ENCODE measurements at places on chromosomes 11 and 22. TPM values are rescaled to one million over a fixed set of nuclear protein-coding genes. Genes with fewer than 3 reads are reported as not detected.

PLA2G3 gene
- total RNA-seq: 26.8 TPM

GRCh38 chr11:74735365-74735928 lies 4.2 kb upstream of the CHRDL2 start:
- DNase-seq: no peak

OR2AT4 gene
- total RNA-seq: not detected

GRCh38 chr11:33536178-33536577 lies 164.4 kb downstream of the C11orf91 start:
- DNase-seq: no peak

DNA sequence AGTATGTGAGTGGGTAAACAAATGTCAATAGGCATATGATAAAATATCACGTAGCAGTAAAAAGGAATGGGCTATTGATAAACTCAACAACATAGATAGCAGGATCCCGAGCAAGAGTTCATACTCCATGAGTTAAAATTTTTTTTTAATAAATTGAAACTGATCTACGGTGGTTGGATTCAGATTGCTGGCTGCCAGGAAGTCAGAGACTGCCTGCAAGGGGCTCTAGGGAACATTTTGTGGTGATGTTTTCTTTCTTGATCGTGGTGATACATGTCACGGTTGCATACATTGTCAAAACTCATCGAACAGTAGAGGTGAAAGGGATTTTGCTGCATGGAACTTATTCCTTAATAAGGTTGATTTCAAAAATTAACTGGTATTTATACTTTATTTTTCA lies 62.6 kb upstream of the WNT7B start:
- DNase-seq: no peak

MPPED2 gene
- 6.2 TPM for total RNA-seq

DNA sequence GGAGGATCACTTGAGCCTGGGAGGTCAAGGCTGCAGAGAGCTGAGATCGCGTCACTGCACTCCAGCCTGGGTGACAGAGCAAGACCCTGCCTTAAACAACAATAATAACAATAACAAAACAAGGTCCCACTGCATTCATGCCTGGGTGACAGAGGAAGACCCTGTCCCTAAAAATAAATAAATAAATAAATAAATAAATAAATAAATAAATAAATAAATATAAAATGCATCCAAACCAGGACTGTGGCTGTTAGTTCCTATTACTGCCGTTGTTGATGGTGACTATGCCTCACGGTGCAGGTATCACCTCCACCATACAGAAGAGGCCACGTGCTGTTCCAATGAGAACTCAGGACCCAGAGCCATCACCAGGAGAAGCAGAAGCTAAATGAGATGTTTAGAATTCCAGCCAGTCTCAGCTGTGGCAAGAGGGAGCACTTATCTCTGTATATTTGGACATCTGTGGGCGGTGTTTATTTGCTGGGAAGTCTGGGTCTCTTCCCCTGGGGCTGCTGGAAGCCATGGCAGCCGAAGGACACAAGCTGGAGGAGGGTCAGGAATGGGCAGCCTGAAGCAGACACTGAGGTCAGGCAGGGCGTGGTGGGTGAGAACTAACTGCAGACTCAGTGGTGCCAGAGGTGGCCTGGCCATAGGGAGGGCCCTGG lies 21.6 kb downstream of the C11orf86 start:
- DNase-seq: no peak

CRYBB2 gene
- total RNA-seq: not detected

DNA sequence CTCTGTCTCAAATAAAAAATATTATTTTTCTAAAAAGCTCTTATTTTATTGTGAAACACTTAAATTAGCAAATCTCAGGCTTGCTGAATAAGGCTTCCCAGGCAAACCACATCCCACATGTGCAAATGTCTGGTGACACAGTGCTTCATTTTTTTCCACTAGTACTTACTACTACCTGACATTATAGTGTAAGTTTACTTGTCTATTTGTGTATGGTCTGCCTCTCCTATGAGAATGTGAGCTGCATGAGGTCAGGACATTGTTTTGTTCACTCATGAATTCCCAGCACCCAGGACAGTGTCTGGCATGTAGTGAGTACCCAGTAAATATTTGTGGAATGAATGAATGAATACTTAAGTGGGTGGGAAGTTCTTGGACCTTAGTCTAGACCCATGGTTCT lies 103.1 kb downstream of the PTPRJ start:
- no peak for DNase-seq

GRCh38 chr22:27651486-27651885 lies 150.1 kb downstream of the MN1 start:
- DNase-seq: no peak

DNA sequence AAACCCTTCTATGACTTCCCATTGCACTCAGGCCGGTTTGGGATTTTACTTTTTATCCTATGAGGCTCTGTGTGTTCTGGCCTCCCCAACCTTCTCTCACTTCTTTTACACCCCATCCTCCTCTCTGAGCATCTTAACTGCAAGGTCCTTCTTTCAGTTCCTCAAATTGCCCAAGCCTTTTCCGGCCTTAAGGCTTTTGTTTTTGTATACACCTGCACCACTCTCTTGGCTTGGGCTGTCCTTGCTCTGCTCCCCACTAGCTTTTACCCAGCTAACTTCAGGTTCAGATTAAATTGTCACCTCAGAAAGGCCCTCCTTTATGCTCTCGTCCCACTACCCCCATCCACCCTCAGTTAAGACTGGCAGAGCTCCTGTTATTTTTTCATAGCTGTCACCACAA lies 55.5 kb downstream of the FAM83F start:
- no peak for DNase-seq

APLP2 gene
- 315 TPM for total RNA-seq

RTN4R gene
- 21.8 TPM for total RNA-seq

- DNase-seq: peak; percentile 19
These were observed 97.4 kb upstream of the IGLL5 start for GRCh38 chr22:22789922-22790845.

SYCE3 gene
- total RNA-seq: not detected

- no peak for DNase-seq
These were observed 71.3 kb downstream of the ATXN10 start for GRCh38 chr22:45742866-45743450.

CRYBB3 gene
- total RNA-seq: 0.58 TPM

DLG2 gene
- total RNA-seq: 17.0 TPM

IFTAP gene
- 22.3 TPM for total RNA-seq

ALDH3B2 gene
- not detected for total RNA-seq

SCARF2 gene
- total RNA-seq: 9.8 TPM

- no peak for DNase-seq
These were observed 1458.6 kb upstream of the TENM4 start for GRCh38 chr11:80899381-80899780.

GRCh38 chr11:79253280-79253679 lies 187.6 kb downstream of the TENM4 start:
- DNase-seq: no peak

GRCh38 chr11:46242041-46242951 lies 35.2 kb upstream of the CREB3L1 start:
- no peak for DNase-seq

BET1L gene
- total RNA-seq: 40.2 TPM

GDPD4 gene
- not detected for total RNA-seq

- peak; percentile 66 for DNase-seq
These were observed 540 bp downstream of the ADM start for GRCh38 chr11:10305262-10305963.

DNA sequence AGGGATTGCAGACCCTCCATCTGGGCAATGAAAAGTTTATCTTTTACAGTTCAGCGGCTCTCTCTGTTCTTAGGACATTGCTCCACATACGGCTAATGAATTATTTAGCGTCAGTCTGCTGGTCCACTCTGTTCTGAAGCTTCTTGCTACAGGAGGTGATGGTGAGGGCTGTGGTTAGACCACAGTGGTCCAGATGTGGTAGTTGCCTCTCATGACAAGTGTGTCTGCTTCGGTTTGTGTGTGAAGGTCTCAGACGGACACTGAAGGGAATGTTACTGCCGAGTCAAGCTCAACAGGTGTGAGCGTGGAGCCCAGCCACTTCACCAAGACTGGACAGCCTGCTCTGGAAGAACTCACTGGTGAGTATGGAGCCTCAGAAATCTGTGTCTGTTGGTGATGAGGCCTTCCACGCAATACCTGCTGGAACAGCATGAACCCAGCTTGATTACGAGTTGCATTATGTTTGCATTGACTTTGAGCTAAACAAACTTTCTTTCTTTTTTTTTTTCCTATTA lies 220.8 kb downstream of the DBX1 start:
- no peak for DNase-seq

DNA sequence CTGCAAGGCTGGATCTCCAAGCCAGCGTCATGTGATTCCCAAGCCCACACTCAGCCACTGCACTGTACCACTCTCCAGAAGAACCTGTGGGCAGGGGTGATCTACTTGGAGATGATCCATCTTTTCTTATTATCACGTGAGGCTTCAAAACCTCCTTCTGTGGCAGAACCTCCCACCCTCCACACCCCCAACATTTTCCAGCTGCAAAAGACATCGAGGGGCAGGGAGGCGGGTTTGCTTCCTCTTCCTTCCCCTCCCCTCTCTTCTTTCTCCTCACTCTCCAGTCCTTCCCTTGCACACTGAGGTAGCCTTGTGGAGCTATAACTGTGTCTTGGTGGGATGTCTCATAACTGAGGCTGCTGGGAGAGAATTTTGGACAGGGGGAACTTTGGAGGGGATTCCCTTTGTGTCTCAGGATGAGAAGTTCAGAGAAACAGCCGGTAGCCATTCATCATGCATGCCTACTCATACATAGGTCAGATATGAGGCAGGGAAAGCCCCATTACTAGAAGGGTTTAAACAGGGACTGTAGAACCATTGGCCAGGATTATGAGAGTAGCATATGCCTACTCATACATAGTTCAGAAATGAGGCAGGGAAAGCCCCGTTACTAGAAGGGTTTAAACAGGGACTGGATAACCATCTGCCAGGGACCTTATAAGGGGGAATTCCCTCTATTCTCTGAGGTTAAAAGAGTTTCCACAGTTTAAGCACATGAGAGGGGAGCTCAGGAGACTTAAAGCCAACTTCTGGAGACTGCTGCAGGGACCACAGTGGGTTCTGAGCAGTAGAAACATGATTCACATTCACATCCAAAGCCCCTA lies 420.7 kb upstream of the CADM1 start:
- DNase-seq: no peak

GAL3ST1 gene
- total RNA-seq: 11.0 TPM

HBD gene
- not detected for total RNA-seq

- peak; percentile 7 for DNase-seq
These were observed 633.8 kb downstream of the DLG2 start for GRCh38 chr11:84993386-84993785.

GRCh38 chr22:25959818-25960774 lies 209.2 kb upstream of the SEZ6L start:
- DNase-seq: no peak

- no peak for DNase-seq
These were observed 80.0 kb downstream of the KCNC1 start for GRCh38 chr11:17814546-17814945.

GRCh38 chr11:86523738-86524619 lies 148.4 kb downstream of the ME3 start:
- no peak for DNase-seq

TRIM51 gene
- not detected for total RNA-seq
